ENCODE measurements at places on chromosomes 5 and 9.

DNA sequence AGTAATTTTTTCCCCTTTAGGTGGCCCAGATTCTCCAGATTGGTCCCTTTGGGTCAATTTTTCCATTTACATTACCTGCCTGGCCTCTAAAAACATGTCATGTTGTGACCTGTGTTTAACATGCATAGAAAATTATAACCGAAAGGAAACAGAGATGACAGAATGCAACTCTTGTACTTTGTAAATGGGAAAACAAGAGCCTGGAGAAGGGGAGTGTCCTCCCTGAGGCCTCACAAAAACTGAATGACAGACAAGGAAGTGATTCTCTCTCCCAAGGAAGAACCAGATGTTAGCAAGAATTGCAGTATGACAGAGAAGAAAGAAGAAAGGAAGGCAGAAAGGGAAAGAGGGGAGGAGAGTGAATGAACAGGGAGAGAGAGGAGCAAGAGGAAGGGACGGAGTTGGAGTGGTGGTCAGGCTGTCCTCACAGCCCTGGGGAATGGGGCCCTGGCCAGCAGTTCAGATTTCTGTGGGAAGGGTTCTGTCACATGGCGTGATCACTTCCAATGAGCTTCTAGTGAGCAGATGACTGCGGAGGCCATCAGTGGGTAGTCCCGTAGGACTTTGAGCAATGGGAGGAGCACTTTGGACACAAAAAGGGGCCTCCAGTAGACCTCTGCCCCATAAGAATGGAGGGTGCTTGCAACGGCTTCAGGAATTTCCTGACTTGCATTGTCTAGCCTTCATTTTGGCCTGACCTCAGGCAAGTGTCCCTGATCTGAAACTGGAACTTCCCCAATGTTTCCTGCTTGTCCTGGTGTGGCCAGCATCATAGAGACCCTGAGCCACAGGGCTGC lies 31.6 kb downstream of the ABLIM3 start:
- no peaks in the 10 kb centered on the region for H3K4me1 ChIP-seq
- no peak overlapping the region for H3K27ac ChIP-seq
- DNase-seq = no peak
- no peak overlapping the region for H3K4me3 ChIP-seq

GRCh38 chr9:113373256-113373655 lies 3.5 kb downstream of the HDHD3 start:
- H3K4me3 ChIP-seq = no peak overlapping the region
- H3K4me1 ChIP-seq = peaks cover 15% of the 10 kb centered on the region
- H3K27me3 ChIP-seq = no peaks in the 10 kb centered on the region
- peaks cover 9% of the 10 kb centered on the region for H3K36me3 ChIP-seq
- no peak for DNase-seq
- peak overlapping the region; percentile 21 for H3K27ac ChIP-seq

- H3K27ac ChIP-seq = no peak overlapping the region
- no peaks in the 10 kb centered on the region for H3K27me3 ChIP-seq
Measured at GRCh38 chr9:92100237-92100911, 14.8 kb downstream of the SPTLC1 start.

DNA sequence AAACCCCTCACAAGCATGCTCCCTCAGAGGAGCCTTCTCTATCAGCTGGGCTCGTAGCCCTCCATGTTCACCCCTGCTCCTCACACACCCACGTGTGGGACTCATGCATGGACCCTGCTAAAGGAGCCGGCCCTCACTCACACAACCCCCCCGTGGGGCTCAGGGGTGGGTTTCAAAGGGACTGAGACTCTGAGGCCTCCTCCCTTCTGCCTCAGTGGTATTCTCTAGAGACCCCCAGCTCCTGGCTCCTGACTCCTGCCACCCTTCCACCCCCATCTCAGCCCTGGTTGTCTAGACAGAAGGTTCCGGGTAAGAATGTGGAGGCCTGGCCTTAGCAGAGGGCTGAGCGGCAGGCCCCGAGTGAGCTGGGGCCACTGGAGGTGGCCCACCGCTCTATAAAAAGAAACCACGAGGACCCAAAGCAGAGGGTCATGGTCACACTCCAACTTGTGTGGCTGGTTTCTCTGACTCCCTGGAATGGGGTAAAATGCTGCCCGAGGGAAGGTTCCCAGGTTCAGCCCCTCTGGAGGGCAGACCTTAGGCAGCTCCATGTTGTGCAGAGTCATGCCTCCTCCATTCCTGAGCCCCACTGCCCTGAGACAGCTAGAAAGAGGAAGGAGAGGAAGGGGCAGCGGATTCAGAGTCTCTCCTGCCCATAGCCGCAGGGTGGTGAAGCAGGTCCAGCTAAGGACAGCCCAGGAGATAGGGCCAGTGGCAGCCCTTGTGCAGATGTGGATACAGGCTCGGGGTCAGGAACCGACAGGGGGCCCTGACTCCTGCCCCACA lies 10.8 kb downstream of the SEPTIN8 start:
- no peak overlapping the region for H3K4me3 ChIP-seq
- H3K27ac ChIP-seq = no peak overlapping the region
- H3K27me3 ChIP-seq = no peaks in the 10 kb centered on the region
- no peak for DNase-seq
- H3K4me1 ChIP-seq = no peaks in the 10 kb centered on the region

DNA sequence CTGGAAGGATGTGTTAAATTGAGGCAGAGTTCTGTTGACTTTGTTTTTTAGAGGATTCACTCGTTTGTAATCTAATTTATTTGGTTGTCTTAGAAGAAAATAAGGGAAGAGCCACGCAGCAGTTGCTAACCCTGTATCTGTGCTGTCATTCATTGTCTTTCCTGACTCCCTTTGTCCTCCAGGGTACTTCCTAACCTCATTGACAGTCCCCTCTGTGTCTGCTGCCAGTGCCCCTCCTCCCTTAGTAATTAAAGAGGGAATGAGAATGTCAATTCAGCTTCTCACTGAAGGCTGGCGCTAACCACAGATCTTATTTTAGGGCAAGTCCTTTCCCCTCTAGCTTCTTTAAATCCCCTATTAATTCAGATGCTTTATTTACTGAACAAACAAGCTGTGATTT lies 84.0 kb downstream of the MAST4 start:
- H3K27ac ChIP-seq = no peak overlapping the region
- peaks cover 11% of the 10 kb centered on the region for H3K27me3 ChIP-seq
- H3K4me1 ChIP-seq = no peaks in the 10 kb centered on the region
- no peak for DNase-seq
- H3K4me3 ChIP-seq = no peak overlapping the region

GRCh38 chr5:135221187-135221473 lies 177.9 kb downstream of the MACROH2A1 start:
- no peaks in the 10 kb centered on the region for H3K36me3 ChIP-seq
- peak; percentile 4 for DNase-seq
- H3K27ac ChIP-seq = no peak overlapping the region

- H3K4me1 ChIP-seq = no peaks in the 10 kb centered on the region
- no peak for DNase-seq
- no peak overlapping the region for H3K4me3 ChIP-seq
- no peak overlapping the region for H3K27ac ChIP-seq
Measured at GRCh38 chr9:117302487-117302886, 112.4 kb downstream of the ASTN2 start.

DNA sequence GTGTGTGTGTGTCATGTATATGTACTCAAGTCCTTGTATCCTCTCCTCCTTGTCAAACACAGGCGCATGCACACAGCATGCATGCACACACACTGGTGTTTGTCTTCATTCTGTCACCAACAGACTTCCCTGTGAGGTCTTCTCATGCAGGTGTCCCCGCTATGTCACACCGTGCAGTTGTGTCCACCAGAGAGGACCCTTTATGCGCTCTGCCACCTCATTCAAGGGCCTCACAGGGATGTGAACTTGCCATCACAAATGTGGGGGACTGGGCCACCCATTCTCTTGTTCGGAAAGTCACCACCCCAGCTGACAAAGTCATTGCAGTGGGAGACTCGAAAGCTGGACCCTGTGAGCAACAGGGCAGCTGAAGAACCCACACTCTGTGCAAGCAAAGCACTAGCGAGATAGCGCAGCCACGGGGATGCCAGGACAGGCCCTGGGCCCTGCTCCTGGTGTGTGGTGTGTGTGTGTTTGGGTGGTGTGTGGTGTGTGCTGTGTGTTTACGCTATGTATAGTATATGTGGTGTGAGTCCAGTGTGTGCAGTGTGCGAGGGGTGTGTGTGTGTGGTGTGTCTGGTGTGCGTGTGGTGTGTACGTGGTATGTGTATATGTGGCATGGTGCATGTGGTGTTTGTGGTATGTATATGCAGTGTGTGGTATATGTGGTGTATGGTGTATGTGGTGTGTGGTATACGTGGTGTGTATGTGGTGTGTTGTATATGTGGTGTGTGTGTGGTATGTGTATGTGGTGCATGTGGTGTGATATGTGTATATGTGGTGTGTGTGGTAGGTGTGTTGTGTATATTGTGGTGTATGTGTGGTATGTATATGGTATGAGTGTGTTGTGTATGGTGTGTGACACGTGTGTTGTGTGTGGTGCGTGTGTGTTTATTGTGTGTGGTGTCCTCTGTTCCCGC lies 30.9 kb upstream of the NXNL2 start:
- peak overlapping the region; percentile 2 for H3K27ac ChIP-seq
- DNase-seq = no peak
- no peaks in the 10 kb centered on the region for H3K27me3 ChIP-seq
- no peaks in the 10 kb centered on the region for H3K36me3 ChIP-seq

DNA sequence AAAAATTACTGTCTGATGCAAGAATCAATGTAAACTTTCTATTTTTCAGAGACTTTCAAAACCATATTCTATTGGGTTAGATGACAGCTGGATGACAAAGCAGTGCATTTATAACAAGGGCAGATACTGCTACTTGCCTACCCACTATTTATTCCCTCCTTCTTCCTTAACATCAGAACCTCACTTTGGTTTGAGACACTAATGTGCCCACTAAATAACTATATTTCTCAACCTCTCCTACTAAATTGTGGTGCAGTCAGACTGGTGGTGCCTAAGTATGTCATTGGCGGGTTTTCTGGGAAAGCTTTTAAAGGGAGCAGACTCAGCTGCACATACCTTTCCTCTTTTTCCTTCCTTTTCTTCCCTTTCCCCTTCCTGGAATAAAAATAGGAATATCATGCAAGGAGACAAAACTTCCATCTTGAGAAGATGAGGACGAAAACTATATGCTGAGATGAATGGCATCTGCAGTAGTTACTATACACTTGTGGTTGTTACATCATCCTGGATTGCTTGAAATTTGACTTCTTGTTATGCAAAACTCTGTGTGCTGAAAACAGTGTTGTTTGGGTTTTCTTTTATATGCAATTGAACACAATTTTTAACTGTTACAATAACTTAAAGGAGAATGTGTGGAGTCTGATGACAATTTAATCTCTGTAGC lies 43.8 kb downstream of the PRR16 start:
- no peaks in the 10 kb centered on the region for H3K27me3 ChIP-seq
- no peaks in the 10 kb centered on the region for H3K36me3 ChIP-seq
- H3K4me1 ChIP-seq = no peaks in the 10 kb centered on the region

GRCh38 chr9:4102078-4102477 lies 197.8 kb downstream of the GLIS3 start:
- no peak overlapping the region for H3K27ac ChIP-seq
- H3K4me3 ChIP-seq = no peak overlapping the region
- peaks cover 1% of the 10 kb centered on the region for H3K36me3 ChIP-seq
- no peak for DNase-seq
- no peaks in the 10 kb centered on the region for H3K27me3 ChIP-seq
- H3K4me1 ChIP-seq = peaks cover 4% of the 10 kb centered on the region

GRCh38 chr5:66741394-66741793 lies 145.2 kb downstream of the MAST4 start:
- peaks cover 14% of the 10 kb centered on the region for H3K4me1 ChIP-seq
- no peak overlapping the region for H3K27ac ChIP-seq
- H3K36me3 ChIP-seq = no peaks in the 10 kb centered on the region
- H3K4me3 ChIP-seq = no peak overlapping the region
- DNase-seq = no peak
- H3K27me3 ChIP-seq = peaks cover 3% of the 10 kb centered on the region

- H3K27me3 ChIP-seq = peaks cover 2% of the 10 kb centered on the region
- DNase-seq = no peak
- no peak overlapping the region for H3K27ac ChIP-seq
- no peaks in the 10 kb centered on the region for H3K36me3 ChIP-seq
Measured at GRCh38 chr5:172365948-172366608, 82.5 kb upstream of the UBTD2 start.

DNA sequence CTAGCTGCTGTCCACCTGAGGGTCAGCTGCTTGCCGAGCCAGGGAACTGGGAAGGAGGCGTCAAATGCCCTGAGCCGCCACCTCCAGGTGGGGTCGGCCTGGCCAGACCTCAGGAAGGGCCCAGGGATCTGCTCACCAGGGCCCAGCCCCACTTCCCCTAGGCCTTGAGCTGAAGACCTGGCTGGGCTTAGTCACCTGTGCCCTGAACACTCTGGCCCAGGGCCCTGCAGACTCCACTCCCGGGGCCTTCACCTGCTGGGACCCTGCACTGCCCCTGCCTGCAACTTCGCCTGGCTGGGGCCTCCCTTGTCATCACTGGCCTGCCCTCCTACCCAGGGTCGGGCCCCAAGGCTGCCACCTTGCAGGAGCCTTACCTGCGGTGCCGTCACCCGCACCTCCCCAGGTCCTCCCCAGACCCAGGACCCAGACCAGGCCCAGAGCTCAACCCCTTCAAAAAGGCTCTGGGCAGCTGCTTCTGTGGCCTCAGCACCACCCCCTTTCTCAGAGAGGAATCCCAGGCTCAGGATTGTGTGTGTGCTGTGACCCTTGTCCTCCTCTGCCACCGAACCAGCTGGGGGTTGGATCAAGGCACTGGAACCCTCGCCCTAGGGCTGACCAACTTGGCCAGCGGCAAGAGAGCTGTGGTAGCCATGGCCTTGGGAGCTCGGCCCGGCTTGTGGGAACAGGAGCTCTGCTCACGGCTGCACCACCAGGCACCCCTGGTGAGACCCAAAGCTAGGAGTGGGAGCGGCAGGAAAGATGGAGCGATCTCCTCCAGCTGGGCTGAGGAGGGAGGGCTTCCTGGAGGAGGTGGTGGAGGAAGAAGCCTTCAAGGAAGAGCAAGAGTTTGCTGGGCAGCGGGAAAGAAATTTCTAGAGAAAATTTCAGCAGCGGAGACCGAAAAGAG lies 1.2 kb upstream of the NELFB start:
- H3K27ac ChIP-seq = peak overlapping the region; percentile 64
- peaks cover 5% of the 10 kb centered on the region for H3K4me1 ChIP-seq
- DNase-seq = peak; percentile 38
- no peaks in the 10 kb centered on the region for H3K27me3 ChIP-seq

GRCh38 chr5:155489949-155490348 lies 476.4 kb downstream of the KIF4B start:
- DNase-seq = no peak
- H3K27ac ChIP-seq = no peak overlapping the region
- no peak overlapping the region for H3K4me3 ChIP-seq
- H3K27me3 ChIP-seq = no peaks in the 10 kb centered on the region

- H3K27ac ChIP-seq = no peak overlapping the region
- peaks cover 6% of the 10 kb centered on the region for H3K27me3 ChIP-seq
- H3K4me3 ChIP-seq = no peak overlapping the region
- no peak for DNase-seq
Measured at GRCh38 chr5:34531751-34532360, 124.3 kb upstream of the RAI14 start.

GRCh38 chr9:121233906-121234831 lies 32.5 kb upstream of the RAB14 start:
- H3K27ac ChIP-seq = no peak overlapping the region
- no peak for DNase-seq
- no peak overlapping the region for H3K4me3 ChIP-seq
- peaks cover 7% of the 10 kb centered on the region for H3K36me3 ChIP-seq

- no peak overlapping the region for H3K27ac ChIP-seq
- peaks cover 10% of the 10 kb centered on the region for H3K4me1 ChIP-seq
- no peak for DNase-seq
- H3K4me3 ChIP-seq = no peak overlapping the region
Measured at GRCh38 chr9:78320875-78321496, 24.1 kb downstream of the PSAT1 start.

GRCh38 chr5:68467794-68468193 lies 252.2 kb downstream of the PIK3R1 start:
- H3K4me3 ChIP-seq = no peak overlapping the region
- H3K27me3 ChIP-seq = no peaks in the 10 kb centered on the region
- H3K36me3 ChIP-seq = no peaks in the 10 kb centered on the region
- no peak for DNase-seq
- H3K27ac ChIP-seq = no peak overlapping the region

Data from activated naive CD8-positive, alpha-beta T cell treated with anti-CD3 and anti-CD28 coated beads, Interleukin-2, amount 10 ng/mL, durations not matched to agents 7 days and 5 days (primary cell).